ENCODE measurements at places on chromosomes 13 and 19.

DNA sequence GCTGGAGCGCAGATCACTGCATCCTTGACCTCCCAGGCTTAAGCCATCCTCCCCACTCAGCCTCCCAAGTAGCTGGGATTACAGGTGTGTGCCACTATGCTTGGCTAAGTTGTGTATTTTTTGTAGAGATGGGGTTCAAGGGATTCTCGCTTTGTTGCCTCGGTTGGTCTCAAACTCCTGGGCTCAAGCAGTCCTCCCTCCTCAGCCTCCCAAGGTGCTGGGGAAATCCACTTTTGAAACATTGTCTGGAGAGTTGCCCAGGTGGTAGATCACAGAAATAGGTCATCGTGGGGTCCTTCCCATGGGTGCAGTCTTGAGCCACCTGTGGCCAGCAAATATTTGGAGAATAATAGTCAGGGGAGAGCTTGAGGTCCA is 5.2 kb downstream of the LDLR start:
- DNase-seq: no peak

DNA sequence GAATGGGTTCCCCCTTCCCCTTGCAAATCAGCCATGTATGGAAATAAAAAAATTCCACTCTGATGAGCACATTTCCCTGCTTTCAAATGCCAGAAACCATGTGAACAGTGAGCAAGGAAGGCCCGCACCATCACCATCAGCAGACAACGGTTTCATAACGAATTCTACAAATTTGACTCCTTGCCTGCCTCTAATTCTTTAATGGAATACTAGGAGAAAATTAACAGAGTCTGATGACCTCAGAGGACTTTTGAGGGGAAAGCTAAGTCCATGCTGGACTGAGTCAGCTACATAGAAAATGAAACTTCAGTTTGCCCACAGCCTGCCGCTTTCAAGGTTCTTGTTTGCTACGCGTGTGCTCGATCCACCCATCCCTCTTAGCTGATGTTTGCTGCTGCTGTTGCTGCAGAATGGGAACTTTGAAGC is 46.7 kb upstream of the KL start:
- DNase-seq: no peak

GRCh38 chr13:94433055-94433961 is 46.2 kb downstream of the DCT start:
- DNase-seq: no peak

GRCh38 chr19:33279430-33280350 is 22.6 kb downstream of the CEBPA start:
- no peak for DNase-seq

DNA sequence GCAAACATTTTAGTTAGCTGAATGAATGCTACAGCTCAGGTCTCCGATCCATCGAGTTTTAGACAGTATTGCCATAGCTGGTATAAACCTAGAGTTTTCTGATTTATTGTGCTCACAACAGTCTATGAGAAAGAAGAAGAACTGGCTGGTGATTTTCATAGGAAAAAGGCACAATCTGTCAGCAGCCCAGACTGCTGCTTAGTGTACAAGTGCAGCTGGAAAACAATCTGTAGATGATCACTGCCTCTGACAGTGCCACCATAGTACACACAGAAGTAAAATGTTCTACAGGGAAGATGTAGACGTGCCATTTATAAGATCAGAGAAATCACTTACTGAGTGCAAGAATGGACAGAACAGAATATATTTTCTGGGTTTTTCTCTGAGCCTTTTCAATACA is 48.4 kb downstream of the MYO16 start:
- DNase-seq: no peak

GRCh38 chr13:105914291-105915036 is 621.0 kb downstream of the EFNB2 start:
- no peak for DNase-seq

DNA sequence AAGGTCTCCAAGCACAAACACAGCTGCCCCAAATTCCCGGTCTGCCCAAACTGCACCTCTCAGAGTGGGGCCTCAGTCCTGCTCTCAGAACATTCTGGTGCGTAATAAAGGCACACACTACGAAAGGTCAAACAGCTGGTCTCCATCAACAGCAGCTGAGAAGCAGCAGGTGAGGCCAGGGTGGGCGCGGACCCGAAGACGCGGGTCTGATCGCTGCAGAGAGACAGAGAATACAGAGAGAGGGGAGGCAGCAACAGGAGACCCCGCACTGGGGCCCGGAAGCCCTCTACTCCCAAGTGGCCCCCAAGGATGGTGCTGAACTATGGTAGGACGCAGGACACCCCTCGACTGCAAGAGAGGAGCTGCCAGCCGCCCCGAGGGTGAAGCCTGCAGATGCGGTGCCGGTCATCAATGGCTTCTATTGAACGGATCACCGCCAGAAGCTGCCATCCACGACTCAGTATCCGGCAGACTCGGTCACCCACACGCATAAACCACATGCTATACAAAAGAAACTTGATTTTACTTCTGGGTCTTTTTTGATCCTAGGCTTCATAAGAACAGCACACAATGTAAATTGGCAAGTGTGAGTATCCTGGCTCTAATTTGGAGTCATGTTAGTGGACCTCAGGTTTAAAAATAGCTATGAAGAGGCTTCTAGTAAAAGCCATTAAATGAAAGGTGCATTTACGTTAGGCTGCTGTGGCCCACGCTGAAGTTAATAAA is 33.4 kb downstream of the STK24 start:
- no peak for DNase-seq

DNA sequence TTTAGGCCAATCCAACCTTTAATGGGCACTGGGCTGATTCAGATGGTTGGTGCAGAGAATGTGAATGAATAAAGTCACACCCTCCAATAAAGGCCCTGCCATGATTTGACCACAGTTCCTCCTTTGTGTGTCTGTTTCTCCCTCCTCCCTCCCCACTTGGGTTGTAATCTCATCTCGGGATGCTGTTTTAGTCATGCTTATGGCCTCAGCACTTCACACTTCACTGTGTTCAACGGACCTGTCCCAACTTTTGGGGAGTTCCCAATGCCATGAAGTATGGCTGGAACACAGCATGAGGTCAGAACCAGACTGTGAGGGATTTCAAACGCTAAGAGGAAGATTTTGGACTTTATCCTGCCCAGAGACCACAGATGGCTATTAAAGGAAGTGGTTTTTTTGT is 5.6 kb upstream of the RAB8A start:
- no peak for DNase-seq

- no peak for DNase-seq
These were observed 33.7 kb downstream of the NFILZ start for GRCh38 chr19:8663920-8664670.

DNA sequence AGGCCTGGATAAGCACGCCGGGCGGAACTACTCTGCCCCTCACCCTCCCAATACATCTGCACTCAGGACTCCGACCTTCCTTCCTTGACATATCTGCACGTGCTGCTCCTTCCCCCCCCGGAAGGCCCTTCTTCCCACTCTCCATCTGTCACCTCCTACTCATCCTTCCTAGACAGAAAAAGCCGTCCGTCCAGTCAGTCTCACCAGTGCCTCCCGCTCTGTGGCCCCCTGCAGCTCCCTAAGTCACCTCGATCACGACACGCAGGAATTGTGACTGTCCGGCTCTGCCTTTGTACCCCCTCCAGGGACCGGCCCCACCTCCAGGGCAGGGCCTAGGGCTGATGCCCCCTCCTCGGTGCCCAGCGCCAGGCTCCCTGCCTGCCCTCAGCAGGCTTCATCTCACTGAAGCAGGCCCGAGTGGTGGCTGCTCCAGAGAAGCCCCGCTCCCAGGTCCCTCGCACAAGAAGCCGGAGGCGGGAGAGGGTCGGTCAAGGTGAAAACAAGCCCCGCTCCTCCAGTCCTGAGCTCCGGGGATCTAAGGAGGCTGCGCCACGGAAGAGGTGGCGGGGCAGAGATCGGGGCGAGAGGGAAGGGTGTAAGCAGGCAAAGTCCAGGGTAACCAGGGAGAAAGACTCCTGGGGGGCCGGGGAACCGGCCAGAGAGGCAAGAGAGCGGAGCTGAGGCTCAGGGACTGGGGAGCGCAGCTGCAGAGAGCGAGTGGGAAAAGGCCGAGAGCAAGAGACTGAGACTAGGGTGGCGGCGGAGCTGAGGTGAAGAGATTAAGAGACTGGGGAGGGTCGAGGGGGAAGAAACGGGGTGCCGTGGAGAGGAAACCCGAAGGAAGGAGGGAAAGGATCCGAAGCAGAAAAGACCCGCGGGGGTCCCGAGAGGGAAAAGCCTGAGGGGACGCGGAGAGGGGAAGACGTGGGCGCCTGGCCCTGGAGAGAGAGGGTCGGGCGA is 1.1 kb downstream of the PPP6R1 start:
- no peak for DNase-seq

Measured in activated T-helper 1 cell treated with anti-CD3 and anti-CD28 coated beads, Interleukin-2, amount 50 U/mL, for 16 hours (primary cell).